ENCODE measurements at places on chromosomes 3 and 15.

DNA sequence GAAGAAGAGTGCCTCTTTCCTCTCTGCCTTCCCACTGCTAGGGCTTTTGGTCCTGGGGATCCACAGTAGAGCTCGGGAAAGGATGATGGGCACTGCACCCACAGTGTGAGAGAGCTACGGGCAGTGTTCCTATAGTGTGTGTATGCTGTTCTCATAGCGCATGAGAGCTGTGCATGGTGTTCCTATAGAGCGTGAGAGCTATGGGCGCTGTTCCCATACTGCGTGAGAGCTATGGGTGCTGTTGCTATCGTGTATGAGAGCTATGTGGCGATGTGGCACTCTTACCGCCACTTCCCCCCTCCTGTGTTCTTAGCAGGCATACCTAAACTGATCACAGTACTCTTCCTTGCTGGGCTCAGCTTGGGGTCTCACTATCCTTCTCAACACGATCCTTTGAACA lies 213.5 kb downstream of the EDEM1 start:
- no peak for DNase-seq

- DNase-seq: peak; percentile 11
Observed at GRCh38 chr3:68972358-68972979, 40.1 kb upstream of the TAFA4 start.

- no peak for DNase-seq
Observed at GRCh38 chr3:14216257-14217048, 37.8 kb downstream of the LSM3 start.

DNA sequence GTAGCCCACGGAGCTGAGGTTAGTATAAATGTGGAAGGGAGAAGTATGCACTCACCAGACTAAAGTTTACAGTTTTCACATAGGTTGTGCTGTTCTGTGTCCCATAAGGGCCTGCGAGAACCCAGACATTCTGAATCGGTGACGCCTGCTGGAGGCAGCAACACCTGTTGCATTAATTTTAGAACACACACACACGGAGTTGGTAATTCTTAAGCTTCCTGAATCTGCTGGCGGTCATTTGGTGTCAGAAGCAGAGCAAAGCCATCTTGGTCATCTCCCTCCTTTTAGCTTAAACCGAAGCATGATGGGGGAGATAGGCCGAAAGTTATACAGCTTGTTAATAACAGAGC lies 41.1 kb upstream of the AP3B2 start:
- DNase-seq: no peak
